ENCODE measurements at places on chromosomes 16 and 17.

GRCh38 chr16:2490190-2491105 lies 15.5 kb downstream of the TBC1D24 start:
- DNase-seq = no peak

DNA sequence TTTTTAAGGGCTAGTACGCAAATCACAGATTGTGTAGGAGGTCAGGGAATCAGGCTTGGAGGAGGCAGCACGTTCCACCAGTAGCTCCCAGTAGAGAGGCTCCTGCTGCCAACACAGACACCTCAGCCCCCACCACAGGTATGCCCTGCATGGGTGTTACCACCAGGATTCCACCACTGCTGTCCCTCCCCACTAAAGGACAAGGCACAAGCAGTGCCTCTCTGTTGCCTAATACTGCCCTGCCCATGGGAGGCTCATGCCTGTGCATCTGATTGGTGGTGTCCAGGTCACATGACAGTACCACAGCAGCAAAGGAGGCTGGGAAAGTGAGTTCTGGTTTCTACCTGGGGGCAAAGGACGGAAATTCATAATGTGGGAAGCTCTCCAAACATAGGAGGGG lies 33.6 kb upstream of the CACNG4 start:
- no peak for DNase-seq

DNA sequence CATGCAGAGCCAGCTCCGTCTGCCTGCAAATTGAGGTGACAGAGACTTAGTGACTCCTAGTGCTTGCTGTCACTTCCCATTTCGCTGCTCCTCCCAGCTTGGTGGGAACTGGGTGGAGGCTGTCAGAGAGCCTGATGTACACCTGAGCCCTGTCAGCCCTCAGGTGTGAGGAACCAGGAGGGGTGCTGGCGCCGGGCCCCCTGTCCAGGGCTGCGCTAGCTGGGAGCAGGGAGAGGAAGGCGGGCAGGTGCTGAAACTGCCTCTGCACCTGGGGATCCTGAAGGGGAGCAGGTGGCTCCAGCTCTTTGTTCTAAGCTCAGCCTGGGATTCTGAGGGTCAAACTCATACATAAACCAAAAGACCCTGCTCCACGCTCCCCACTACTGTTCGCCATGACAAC lies 10.8 kb upstream of the WSCD1 start:
- DNase-seq = no peak

DNA sequence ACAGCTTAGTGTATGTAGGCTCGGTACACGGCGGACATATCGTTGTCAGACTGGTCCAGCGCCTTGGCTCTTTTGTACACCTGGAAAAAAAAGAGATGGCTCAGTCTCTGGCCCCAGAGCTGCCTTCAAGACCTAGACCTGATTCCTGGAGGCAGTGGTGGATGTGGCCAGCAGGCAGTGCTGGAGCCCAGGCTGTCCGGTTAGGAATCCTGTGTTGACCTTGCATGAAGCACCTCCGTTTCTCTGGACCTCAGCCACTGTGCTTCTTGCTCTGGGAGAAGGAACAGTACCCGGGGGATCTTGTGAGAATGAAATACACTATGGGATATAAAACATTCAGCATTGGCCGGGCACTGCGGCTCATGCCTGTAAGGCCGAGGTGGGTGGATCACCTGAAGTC lies 2.8 kb upstream of the ROGDI start:
- no peak for DNase-seq

- no peak for DNase-seq
These were observed 573 bp downstream of the CDT1 start for GRCh38 chr16:88804173-88804551.

DNA sequence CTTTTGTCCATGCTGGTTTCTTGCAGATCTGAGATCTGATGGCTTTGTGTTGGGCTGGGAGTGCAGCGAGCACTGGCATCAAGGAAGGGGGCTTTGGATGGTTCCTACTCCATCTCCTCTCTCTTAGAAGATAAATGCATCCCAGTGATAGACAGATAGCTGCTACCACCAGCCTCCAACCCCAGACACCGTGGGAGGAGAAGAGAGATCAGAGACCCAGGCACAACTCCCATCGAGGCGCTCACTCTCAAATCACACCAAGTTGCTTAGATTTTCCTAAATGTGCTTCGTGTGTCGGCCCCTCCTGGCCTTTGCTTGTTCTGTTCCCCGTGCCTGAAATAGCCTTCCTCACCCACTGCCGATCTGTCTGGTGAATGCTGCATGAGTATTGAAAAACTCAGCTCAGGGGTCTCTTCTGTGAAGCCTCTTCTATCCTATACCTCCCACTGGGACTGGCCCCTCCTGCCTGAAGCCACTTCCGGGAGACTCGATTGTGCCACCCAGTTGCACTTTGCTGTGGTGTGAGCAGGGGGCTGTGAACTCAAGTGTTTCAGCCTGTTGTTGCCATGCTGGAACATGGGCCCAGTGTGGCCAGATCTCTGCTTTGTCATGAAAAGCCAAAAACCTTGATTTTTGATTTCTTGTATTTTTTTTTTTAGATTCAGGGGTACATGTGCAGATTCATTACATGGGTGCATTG lies 242.7 kb downstream of the GSG1L start:
- no peak for DNase-seq

DNA sequence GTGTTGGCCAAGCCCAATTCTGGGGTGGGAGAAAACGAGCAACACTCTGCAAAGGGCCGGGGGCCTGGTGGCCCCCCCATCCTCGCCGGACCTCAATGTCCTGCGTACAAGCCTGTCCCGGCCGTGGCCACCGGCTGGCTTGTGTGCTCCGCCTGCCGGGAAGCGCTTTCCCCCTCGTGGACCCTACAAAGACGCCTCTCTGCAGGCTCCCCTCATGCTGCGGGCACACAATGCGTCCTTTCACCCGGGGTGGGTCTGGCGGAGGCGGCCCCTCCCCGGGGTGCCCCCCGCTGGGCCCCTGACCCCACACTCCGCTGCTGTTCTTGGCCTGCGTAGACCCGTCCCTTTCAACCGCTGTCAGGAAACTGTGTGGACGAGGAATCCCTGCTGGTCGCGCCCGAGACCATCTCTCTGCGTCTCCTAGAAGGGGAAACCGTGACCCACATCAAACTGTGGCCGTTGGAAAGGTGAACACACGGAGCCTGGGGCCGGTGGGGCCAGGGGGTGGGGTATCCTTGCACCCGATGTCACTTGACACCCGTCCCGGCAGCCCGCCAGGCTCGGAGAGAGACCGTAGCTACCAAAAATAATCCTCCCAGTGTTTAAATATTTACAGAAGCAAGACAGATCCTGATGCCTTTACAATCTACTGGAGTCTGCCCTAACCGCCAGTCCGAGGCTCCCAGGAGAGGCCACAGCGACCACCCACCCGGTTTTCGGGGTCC lies 43.6 kb downstream of the TBC1D16 start:
- DNase-seq = no peak

GRCh38 chr16:79698341-79698753 lies 97.8 kb upstream of the MAF start:
- no peak for DNase-seq

DNA sequence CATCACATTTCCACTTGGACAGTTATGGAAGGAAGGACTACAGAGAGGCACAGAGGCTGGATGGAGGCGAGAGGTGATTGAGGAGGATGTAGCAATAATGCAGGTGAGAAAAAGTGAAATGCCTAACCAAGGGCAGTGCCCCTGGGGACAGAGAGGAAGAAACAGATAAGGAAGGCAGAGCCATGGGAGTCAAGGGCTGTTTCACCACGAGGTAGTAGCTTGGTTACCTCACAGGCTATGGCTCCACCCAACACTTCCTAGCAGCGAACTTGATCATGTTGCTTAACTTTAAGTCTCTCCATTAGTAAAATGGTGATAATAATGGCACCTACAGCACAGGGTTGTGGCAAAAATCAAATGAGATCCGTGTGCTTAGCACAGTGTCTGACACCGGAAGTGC lies 83.9 kb downstream of the YPEL2 start:
- DNase-seq = no peak
